ENCODE measurements at places on chromosomes 7 and 10. TPM values are rescaled to one million over a fixed set of nuclear protein-coding genes. Genes with fewer than 3 reads are reported as not detected.

- DNase-seq, result no peak
Measured at GRCh38 chr7:55502858-55503440, 69.4 kb downstream of the VOPP1 start.

DNA sequence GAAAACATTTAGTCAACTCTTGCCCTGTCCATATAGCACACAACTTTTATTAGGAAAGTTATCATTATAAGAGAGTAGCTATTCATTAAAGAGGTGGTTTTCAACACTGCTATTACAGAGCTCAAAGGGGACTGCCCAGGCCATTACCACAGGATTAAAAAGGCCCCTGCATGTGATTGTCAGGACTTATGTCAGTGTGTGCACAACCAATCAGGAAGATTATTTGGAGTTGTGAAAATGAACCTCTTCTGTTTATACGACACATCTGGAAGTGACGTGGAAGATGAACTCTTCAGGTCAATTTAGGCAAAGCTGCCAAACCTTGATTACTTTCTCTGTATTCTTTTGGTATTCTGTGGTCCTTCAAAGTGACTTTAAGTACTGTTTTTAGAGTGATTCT is 14.7 kb downstream of the CCNY start:
- no peak for DNase-seq

GRCh38 chr10:132110713-132111112 is 45.0 kb downstream of the JAKMIP3 start:
- DNase-seq, result no peak

DNA sequence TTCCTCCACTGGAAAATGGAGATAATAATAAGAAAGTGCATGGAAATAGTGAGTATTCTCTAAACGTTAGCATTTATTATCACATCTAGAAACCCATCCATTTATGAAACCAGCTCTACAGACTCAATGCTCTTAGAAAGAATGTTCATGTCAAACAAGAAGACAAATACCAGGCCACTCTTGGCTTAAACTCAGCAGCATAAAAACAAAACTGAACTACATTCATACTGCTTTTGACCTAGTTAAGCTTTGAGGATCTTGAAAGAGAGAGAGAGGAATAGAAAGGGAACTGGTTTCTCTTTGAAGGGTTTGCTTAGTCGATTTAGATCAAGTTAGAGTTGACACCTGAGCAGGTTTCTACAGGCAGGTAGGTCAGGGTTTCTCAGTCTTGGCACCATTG is 332.9 kb upstream of the PRKCQ start:
- no peak for DNase-seq

GRCh38 chr10:71526653-71527052 is 129.9 kb downstream of the CDH23 start:
- DNase-seq, result no peak

GRCh38 chr10:63653747-63654146 is 132.5 kb downstream of the REEP3 start:
- no peak for DNase-seq

DNA sequence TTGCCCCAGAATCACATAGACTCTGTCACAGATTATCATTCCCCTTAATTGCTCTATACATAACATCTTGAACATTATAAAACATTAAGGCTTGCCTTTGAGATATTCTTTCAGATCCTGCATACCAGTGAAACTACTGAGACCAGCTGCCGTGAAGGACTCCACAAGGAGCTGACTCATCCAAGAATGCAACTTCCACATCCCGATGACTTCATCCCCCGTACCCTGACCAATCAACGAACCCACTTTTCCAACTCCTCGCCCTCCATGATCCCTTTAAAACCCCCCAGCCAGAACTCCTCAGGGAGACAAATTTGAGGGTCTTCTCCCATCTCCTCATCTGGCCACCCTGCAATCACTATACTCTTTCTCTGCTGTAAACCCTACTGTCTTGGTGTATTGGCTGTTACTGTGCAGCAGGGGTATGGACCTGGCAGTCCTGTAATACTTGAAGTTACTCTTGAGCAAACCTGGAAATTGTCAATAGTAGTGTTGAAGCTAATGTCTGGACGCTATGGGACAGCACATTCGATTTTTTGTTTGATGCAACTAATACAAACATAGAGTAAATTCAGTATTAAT is 49.8 kb downstream of the HTR5A start:
- no peak for DNase-seq

DNA sequence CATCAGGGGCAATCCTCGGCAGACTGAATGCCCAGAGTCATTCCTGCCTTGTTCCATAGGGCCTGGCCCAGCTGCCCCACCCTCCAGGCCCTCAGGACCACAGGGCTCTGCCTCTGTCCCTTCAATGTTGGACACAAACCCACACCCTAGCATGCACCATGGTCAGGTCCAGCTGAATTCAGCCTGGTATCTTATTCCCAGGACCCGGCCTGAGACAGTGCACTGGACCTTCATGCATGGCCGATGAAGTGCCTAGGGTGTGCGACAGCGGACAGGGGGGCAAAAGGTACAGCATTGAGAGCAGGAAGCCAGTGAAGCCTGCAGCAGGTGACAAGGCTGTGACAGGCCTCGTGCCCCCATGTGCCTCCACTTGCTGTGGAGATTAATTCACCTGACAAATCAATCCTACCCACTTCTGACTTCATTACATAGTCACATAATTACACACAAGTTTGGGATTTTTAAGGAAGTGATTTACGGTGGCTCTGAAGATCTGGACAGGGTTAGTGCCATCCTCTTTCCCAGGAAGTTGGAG is 261.9 kb downstream of the GRID1 start:
- DNase-seq, result no peak

GRCh38 chr10:104005172-104005863 is 38.4 kb downstream of the SLK start:
- DNase-seq, result no peak

DNA sequence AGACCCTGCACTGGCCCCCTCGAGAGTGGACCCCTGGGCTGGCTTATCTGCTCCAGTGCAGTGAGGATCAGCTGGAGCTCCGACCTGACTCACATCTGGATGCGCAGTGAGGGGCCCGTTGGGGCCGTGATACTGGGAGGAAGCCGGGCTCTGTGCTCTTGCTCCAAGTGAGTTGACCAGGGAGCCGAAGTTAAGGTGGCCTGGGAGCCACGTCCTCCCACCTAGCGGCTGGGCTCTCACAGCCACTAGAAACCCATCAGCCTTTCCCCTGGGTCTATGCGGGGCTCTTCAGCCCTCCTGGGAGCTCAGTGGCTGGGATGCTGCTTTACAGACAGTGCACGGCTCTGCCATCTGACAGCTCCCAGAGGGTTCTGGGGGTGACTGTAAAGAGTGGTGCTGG is 9.1 kb downstream of the ALKBH4 start:
- no peak for DNase-seq

DNA sequence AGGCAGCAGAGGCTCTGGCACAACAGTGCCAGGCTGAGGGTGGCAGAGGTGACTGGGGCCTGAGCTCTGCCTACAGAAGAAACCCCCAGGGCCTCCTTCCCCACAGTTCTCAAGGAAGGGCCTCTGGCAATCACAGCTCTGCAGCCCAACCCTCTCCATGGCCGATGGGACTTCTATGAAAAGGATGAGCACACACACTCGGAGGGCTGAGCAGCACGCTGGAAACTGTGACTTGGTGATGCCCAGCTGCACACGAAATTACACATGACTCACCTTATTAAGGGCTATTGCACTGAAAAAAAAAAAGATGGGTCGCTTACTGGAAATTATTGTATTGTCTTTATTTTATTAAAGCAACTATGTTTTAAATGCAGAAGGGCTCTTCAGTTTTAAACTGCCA is 42.9 kb upstream of the LRRC18 start:
- DNase-seq, result no peak

DNA sequence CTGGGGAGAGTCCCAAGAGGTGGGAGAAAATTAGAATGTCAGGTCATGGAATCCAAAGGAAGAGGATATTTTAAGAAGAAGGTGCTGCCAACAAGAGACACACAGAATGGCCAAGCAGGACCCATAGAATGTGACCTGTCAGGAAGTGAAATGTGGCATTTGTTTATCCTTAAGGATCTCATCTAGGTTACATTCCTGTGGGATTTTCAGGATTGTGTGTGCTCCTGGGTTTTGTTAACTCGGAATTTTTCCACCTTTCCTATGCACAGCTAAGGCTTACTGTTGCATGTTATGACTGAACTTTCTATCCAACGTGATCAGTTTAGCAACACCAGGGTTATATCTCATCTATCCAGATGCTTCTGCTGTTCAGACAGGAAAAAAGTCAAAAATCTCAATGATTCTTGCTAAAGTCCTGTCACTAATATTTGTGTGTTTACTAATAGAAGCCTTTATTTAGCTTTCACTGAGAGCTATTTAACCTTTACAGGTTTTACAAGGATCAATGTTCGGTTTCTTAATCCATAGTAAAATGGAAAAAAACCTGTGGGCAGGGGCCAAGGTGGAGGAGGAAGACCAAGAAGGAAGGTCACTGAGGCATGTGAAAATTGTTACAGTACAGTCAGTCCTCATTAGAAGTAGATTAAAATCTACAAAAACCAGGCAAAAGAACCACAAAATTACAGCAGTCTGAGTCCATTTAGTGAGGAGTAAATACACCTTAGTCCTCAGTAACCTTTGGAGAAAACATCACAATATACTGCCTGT is 437.8 kb upstream of the NPVF start:
- DNase-seq, result no peak

- DNase-seq, result no peak
Measured at GRCh38 chr7:81674431-81674830, 95.4 kb downstream of the HGF start.

DNA sequence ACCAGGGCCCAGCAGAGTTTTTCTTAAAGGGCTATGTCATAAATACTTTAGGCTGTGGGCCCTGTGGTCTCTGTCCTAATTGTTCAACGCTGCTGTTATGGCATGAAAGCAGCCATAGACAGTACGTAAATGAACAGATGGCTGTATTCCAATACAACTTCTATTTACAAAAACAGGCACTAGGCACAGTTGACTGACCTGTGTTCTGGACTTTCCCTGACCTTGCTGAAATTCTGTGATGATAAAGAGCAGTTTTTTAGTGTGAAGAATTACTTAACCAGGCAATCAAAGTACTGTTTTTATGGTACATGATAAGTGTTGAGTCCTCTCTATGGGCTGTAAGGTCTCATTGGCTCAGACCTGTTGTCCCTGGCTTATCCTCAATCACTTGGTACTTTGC is 17.1 kb downstream of the PDCD11 start:
- DNase-seq, result no peak

- no peak for DNase-seq
Measured at GRCh38 chr10:119448628-119449584, 93.6 kb downstream of the RGS10 start.

GRCh38 chr10:63611078-63611477 is 89.9 kb downstream of the REEP3 start:
- DNase-seq, result peak; percentile 74

Gene RPEL1
- total RNA-seq, result 0.13 TPM

Gene OPN1SW
- total RNA-seq, result not detected

Gene LIPN
- not detected for total RNA-seq

Gene NPY4R2
- total RNA-seq, result not detected

Gene CRYGN
- total RNA-seq, result not detected

Gene CALHM1
- total RNA-seq, result not detected

Gene CYP3A7
- not detected for total RNA-seq

Gene CALY
- total RNA-seq, result not detected

All from bronchial epithelial cell (primary cell).